Right ventricle myocardium inferior (tissue), 1 donor: ENCODE measurements at places on chromosomes 1 and 21.

DNA sequence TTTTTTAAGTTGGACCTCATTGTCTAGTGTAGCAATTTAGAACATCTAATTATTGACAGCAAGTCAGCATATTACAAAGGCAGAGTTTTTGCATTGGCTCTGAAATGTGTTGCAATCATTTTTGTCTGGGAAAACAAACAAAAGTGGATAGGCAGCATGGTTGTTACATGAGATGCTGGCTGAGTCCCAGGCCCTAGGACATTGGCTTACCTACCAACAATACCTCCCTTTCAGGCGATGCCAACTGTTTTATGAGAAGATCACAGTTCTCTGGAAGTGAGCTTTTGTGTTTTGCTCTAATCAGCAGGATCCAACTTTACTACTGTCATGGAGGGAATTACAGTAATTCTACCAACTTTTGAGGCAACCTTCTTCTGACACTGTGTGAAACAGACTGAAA is 71.5 kb upstream of the CXADR start:
- no peak for DNase-seq

DNA sequence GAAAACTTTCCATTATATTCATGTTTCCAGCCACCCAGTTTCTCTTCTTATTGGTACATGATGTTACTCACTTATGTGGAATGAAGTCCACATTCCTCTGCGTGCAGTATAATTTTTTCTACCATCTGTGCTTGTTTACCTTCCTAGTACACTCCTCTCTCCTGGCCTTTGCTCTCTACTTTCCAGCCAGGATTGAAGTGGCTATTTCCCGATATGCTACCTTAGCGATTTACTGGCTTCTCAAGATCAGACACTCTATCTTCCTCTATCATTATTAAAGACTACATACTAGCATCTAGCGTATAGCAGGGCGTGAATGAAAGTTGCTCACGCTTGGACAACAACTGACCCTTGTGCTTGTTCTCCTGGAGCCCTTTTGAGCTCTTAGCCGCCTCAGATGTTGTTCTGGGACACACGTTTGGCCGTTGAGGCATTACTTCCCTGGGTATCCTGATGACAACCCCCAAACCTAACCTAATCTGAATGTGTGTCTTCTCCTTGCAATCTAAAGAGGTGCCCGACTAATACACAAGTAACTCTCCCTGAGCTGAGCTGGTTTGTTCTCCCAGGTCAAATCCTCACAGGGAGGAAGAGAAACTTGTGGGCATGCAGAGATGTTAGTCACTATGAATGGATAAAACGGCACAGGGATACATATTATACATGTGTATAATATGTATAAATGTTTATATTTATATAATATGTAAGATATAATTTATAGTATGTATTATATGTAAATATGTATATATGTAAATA is 13.4 kb upstream of the MTARC2 start:
- no peak for DNase-seq

GRCh38 chr1:163672976-163673758 is 351.4 kb downstream of the NUF2 start:
- no peak for DNase-seq

GRCh38 chr1:207103892-207104373 is at the start of gene C4BPA:
TSS of gene C4BPA (plus strand) at chr1:207104233. CDS start at chr1:207113026, 8,793 bp downstream.
- DNase-seq: no peak

DNA sequence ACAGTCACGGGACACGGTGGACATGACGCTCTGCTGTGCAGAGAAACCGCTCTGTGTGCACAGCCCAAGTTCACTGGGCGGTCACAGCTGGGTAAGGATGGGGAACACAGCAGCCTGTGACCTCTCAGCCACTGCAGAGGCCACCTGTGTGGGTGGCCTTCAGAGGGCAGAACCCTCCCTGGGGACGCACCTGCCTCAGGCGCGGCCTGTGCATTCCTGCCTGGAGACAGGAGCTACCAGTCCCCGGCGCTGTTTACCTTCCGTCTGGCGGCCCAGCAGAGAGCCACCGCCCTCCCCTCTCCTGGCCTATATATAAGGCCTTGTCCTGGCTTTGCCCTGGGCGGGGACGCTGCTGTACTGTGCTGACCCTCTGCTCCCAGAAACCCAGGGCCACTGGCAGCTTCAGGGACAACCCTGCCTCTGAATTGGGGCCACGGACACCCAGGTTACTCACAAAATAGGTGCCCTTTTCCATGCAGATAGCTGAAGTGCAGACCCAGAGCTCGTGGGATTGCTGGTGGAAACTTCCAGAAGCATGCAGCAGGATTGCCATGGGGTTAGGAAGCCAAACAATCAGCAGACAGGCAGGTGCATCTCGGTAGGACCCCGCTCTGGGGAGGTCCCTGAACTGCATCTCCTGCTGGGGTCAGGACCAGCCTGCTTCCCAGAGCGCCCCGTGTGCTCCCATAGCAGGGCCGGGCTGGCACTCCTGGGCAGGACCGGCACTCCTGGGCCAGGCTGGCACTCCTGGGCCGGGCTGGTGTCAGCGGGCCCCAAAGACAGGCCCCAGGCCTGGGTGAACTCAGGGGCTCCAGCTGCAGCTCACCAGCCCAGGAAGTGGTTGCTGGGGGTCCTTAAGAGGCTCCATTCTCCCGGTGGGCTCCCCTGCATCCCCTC is 83.6 kb downstream of the SIK1 start:
- no peak for DNase-seq

DNA sequence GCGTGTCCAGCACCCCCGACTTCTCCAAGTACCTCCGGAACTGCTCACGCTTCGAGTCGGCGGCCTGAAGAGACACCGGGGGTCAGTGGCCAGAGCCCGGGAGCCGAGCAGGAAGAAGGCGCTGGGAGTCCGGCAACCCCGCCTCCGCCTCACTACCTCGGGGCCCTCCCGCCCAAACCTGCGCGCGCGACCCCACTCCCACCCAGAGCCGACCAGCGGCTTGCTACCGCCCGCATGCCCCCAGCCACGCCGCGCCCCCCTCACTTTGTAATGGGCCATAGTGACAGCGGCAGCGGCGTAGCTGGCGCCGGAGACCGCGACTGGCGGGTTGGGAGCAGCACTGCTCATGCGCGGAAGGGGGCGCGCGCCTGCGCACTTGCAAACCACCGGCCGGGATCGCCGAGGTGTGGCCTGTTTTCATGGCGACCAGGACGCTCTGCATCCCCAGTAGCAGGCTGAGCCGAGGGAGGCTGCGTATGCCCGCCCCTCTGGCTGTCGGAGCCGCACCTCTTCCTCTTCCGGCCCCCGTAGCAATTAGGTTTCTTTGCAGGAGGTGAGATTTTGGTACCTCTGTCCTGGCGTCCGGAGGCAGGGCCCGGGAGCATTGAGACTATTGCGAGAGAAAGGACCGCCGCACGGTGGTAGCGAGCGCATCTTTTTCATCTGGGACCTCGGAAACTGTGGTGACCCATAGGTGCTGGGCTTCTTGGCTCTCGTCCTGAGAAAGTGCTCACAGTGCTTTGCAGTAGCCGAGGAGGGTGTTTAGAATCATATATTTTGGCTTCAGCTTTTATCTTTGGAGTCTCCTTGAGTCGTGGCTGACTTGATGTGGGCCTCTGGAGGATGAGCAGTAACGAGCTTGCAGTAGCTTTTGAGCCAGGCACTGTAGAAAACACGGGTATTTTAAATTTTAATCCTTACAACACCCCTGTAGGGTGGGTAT is at the start of gene MYCBP:
Gene MYCBP (minus strand): TSS at position 322 of the 943 bp plus-strand sequence. CDS start 43 bp downstream, at position 279.
- peak; percentile 97 for DNase-seq
